ENCODE measurements at places on chromosomes 7 and 10. TPM values are rescaled to one million over a fixed set of nuclear protein-coding genes. Genes with fewer than 3 reads are reported as not detected.

DNA sequence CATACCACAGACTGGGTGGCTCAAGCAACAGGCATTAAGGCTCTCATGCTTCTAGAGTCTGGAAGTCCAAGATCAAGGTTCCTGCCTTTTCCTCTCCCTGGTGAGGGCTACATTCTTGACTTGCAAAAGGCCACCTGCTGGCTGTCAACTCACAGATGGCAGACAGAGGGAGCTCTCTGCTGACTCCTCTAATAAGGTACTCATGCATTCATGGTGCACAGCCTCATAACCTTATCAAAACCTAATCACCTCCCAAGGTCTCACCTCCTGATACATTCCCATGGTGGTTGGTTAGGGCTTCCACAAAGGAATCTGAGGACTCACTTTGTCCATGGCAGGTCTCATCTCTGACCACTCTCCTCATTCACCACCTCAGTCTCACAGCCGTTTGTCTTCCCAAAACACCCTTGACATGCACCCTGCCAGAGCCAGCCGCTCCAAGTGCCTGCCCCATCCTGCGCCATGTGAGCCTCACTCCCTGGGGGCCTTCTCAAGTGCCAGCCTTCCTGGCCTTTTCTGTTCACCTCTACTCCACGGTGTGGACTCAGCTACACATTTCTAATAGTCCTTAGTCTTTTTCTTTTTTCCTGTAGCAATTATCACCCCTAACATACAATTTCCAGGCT lies 400.3 kb upstream of the ADARB2 start:
- no peak for DNase-seq

GRCh38 chr10:67622511-67622910 lies 73.5 kb downstream of the CTNNA3 start:
- DNase-seq: no peak

DNA sequence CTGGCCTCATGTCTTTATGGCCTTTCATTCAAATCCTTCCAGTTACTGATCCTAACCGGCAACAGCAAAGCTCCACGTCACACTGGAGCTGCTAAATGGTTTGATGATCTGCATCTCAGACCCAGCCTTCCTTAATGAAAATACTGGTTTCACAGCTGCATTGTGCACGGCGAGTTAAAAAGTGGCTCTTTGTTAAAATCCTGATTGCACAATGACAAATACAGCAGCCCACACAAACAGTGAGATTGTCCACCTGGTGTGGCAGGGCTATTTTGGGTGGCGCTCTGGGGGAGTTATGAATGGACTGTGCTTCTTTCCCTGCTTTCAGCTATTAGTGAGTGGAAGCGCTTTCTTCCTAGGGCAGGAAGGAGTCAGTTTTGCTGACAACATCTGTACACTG lies 63.4 kb upstream of the C1QL3 start:
- no peak for DNase-seq

DNA sequence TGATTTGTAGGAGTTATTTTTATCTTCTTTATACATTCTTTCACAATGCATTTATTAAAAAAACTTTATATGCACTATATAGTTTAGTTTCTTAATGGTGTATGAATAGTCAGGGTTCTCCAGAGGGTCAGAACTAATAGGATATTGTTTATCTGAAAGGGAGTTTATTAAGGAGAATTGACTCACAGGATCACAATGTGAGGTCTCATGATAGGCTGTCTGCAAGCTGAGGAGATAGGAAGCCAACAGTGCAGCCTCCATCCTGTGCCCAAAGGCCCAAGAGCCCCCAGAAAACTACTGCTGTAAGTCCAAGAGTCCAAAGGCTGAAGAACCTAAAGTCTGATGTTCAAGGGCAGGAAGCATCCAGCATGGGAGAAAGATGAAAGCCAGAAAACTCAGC lies 192.8 kb upstream of the AHR start:
- no peak for DNase-seq

DNA sequence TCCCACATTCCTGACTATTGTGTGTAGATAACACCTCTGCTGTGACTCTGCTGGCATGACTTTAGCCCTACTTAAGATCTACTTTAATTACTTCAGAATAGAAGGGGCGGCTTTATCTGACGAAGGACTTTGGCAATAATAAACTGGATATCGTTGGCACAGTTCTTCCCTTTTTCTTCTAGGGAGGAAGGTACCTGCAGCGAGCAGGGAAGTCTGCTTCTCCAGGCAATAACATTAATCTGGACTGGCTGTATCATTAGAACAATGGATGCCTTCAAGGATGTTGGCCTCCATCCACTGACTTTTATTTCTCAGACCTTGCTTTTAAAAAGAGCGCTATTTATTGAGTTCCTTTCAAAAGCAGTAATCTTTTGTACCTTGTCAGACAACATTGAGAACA lies 172.6 kb upstream of the THSD7A start:
- DNase-seq: no peak

GRCh38 chr10:92203919-92204623 lies 86.8 kb downstream of the CPEB3 start:
- DNase-seq: no peak

- DNase-seq: no peak
Measured at GRCh38 chr7:151863386-151864079, 13.4 kb downstream of the PRKAG2 start.

DNA sequence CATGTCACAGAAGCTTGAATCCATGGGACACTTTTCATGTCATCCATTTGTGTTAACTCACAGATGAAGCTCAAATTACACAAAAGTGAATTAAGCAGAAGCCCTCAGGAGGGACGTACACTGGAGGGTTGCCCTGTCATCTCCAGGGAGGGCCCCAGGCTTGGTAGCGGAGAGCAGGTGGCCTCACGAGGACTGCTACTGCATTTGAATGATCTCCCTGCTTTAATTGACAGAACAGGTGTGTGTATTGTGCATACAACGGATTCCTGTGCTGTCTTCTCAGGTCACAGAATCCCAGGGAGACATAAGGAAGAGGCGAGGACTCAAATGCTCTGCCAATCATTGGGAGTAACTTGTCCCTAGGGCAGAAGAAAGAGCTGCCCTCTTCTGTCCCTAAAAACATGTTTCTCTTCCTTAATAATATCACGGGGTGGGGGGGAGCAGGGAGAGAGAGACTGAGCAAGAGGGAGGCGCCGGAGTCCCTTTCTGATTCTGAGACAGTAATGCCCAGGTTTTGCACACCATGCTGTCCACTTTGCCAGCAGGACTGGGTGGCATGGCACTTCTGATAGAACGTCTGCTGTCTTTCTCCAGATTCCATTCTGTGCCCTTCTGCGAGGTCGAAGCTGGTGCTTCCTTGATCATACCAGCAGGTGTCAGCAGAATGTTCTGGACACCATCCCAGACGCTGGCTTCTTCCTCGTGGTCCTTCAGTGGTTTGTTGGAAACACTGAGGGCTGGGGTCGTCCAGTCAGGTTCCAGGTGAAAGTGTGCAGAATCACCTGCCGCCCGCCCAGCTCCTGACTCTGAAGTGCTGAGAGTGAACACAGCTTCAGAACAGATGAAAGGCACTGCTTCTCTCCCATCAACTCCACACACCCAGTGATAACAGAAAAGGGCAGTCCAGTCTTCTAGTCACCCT lies 26.2 kb upstream of the RASGEF1A start:
- peak; percentile 26 for DNase-seq

- DNase-seq: no peak
Measured at GRCh38 chr10:112766636-112767035, 183.4 kb upstream of the TCF7L2 start.

GRCh38 chr10:106167946-106168345 lies 996.6 kb downstream of the SORCS1 start:
- DNase-seq: no peak

- DNase-seq: no peak
Measured at GRCh38 chr10:115525141-115525540, 432.0 kb downstream of the ATRNL1 start.

DNA sequence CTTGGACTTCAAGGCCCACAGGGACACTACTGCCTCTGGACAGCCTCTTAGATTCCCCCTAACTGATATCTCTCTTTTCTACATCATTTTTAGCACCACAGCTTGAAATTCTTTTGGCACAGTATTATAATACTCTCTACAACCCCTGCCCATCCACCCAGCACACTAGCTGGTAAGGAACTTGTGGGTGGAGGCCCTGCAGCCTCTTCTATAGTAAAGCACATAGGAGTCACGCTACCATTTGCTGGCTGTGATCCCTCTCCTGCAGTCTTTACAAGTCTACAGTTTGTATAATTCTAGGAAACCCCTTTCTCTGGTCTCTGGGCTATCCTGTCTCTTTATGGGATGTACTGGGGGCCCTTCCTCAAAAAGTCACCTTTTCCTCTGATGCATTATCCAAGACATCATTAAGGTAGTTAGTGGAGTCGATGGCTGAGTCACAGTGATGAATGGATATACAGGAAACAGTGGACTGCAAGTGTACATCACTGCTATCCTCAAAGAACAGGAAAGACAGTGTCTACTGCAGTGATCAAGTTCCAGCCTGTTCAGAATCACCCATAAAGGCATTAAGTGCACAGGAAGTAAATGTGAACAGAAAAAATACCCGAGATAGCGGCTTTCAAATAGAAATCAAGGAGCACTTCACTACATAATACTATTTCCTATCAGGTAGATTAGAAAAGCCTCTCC lies 54.4 kb downstream of the STK17A start:
- no peak for DNase-seq

DNA sequence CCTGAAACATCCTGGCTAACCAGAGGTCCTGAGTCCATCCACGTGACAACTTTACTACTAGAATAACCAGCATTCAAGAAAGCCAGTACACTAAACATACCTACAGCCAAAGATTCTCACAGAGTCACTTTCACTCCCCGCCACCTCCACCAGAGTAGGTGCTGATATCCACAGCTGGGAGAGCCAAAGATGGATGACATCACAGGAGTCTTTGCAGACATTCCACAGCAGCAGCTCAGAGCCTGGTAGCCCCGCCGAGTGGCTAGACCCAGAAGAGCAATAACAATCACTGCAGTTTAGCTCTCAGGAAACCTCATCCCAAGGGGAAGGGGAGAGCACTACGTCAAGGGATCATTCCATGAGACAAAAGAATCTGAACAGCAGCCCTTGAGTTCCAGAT lies 13.5 kb upstream of the ADAM22 start:
- DNase-seq: no peak

- no peak for DNase-seq
Measured at GRCh38 chr10:49751216-49751615, 10.9 kb downstream of the OGDHL start.

- DNase-seq: no peak
Measured at GRCh38 chr10:30432622-30433305, 1.2 kb upstream of the MAP3K8 start.

DNA sequence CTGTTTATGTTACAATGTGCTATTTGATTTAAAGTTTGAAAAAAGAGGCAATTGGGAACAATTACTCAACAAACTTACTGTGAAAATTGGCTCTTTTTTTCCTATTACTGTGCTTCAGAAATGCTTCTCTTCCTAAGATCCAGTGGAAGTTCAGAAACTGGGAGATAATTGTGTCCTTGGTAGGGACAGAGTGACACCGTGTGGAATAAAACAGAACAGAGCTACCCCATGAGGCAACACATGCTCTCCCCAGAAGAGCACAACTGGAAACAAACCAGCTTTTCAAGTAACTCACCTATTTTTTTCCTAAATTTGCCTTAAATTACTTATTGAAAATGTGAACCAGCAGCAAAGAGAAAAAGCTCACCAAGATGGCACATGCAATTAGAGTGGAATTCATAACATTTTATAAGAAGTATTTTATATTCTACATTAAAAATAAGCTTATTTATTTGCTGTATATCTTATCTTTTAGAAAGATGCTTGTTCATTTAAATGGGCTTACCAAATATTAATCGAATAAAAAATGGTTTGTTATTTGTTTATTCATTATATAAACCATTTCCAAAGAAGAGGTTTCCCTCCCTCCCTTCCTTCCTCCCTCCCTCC lies 346.1 kb upstream of the ANKRD30A start:
- no peak for DNase-seq

DNA sequence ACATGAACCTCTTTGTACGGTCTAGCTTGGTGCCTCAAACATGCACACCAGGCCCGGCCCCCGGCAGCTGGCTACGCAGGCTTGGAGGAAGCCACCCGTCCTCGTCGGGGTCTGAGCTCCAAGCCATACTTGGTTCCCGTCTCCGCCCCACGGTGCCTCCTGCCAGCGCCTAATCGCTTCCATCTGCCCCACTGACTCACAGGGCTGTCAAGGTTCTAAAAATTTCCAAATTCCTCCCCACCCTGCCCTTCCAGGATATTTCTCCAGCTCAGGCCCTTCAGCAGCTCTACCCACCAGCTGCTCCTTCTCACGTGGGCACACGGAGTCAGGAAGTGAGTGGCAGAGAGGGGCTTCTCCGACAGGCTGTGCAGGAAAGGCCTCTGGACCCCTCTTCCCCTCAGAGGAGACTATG lies 38.8 kb downstream of the TMEM270 start:
- no peak for DNase-seq

DNA sequence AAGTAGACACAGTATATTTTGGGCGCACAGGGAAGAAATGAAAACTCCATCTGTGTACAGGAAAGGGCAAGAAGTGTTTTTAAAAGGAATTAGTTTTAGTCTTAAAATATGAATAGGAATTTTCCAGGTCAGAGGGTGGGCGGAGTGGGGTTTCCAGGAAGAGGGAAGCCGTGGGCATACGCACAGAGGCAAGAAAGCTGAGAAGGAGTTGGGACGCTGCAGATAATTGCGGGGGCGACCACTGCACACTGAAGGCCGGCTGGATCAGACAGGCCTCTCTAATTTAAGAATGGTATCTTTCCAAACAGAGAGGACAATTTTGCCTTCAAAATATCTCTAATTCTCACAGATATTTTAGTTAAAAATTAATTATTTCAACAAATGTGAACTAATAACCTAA lies 189.1 kb upstream of the INHBA start:
- DNase-seq: no peak

NKX6-2 gene
- total RNA-seq: not detected

RHBDD2 gene
- total RNA-seq: 31.8 TPM
